ENCODE measurements at places on chromosomes 13 and 19.

DNA sequence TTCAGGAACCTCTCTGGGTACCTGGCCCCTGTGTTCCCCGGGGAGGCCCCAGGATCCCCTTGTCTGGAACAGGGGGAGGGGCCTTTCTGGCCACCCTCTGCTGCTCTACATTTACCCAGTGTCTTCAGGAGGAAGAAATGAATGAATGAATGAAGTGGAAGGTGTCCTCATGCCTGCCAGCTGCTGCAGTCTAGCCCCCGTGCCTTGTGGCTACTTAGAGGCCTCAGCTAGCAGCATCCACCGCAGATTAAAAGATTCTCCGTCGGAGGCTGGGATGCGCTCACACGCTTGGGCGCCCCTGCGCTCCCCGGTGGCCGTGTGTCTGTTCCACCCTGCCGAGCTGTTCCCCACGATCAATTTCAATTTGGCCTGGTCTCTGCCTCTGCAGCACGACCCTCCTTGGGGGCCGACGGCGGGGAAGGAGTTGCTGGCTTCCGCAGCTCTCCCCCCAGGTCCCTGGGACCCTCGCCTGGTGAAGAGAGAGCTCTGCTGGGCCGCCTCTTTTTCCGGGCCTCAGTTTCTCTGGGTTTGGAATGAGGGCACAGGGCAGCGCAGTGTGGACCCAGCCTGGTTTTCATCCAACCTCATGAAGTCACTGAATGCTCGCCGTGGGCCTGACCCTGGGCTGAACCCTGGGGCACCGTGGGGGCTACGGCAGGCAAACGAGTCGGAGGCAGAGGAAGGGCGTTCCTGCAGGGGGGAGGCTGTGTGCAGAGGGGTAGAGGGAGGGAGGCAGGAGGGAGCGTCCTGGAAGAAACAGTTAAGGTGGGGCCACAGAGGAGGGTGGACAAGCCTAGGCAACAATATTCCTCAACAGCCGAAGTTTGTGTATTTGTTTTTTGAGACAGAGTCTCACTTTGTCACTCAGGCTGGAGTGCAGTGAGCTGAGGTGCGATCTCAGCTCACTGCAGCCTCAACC is 28.3 kb downstream of the EFNA2 start:
- no peak for DNase-seq

DNA sequence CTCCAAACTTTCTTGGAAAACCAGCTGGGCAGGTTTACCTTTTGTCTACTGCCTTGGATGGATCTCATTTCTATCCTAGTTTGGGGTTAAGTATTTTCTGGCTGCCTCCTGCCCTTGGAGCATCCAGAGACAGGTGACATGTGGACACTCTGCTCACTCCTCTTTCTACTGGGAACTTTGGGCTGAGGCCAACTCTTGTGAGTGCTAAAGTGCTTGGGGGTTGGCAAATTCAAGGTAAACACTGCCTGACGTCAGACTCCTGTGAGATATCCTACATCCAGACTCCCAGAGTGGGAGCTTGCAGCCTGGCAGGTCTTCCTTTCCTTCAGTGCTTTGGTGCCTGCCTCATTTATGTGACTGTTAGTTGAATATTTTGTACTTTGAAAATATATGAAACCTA is 388.1 kb downstream of the KCNRG start:
- DNase-seq: no peak

DNA sequence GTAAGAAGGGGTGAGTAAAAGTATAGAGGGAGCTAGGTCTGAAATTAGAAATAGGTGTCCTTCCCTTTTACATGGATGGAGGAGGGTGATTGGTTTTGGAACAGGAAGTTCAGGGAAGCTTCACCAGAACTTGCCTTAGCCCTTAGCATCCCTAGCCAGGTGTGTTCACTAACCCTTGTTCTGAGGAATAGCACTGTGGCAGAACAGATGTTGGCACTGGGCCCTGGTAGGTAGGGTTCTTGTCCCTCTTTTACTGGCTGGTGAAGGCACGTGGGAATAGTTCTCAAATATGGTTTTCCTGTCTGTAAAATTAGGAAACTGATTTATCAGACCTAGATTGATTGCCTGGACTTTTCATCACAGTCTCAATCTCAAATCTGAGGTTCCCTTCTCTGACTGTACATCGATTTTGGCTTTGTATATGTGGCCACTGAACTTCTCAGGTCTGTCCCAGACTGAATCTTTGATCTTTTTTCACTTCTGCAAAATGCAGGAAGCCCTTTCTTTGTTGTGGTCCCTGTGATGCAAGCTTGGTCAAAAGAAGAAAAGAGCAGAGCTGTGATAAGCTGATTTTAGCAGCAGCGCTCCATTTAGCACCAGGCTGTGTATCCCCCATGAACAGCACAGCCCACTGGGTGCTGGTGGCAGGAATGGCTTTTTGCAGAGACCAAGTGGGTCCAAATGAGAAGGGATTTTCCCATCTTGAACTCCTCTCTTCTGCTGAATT is 86.2 kb upstream of the HTR2A start:
- DNase-seq: no peak

- DNase-seq: no peak
Observed at GRCh38 chr13:32811297-32811800, 204.9 kb upstream of the KL start.

GRCh38 chr13:59658738-59659330 is 504.9 kb downstream of the DIAPH3 start:
- no peak for DNase-seq

DNA sequence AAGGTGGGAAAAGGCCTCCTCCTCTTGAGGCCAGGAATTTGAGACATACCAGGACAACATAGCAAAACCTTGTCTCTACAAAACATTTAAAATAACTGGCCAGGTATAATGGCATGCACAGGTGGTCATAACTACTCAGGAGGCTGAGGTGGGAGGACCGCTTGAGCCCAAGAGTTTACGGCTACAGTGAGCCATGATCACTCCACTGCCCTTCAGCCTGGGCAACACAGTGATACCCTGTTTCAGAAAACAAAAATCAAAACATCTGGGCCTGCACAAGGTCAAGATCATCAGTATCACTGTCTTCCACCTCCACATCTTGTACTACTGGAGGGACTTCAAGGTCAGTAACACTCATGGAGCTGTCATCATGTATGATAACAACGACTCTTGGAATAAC is 742.7 kb upstream of the GPC6 start:
- no peak for DNase-seq

DNA sequence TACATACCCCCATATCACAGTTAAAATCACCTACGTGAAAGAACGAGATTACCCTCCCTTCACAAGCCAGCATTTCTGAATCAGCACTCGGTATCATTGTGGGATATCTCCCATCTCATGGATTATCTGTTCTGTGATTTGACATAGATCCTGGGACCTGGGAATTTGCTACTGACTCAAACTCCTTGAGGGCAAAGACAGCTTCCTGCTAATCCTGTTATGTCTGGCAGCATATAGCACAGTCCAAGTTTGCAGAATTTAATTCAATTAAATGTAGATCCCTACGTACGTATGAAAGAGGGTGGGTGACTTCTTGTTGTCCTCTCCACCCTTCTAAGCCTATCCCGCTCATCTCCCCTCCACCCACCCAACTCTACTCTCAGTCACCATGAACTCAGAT is 476.5 kb downstream of the KLF5 start:
- DNase-seq: no peak

DNA sequence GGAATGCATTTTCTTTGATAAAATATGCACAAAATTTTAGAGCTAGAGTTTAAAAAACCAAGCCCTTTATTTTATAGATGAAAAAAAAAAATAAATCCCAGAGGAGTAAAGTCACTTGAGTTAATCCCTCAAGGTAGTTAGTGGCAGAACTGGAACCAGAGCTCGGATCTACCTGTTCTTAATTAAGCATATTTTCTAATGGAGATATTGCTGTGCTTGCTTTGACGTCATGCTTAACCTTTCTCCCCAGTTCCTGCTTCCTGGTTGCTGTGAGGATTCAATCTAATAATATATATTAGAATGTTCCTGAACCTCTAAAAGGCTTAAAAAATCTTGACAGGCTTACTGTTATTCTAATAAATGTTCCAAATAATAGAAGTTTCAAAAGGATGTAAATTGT is 300.6 kb upstream of the KLF12 start:
- DNase-seq: no peak

DNA sequence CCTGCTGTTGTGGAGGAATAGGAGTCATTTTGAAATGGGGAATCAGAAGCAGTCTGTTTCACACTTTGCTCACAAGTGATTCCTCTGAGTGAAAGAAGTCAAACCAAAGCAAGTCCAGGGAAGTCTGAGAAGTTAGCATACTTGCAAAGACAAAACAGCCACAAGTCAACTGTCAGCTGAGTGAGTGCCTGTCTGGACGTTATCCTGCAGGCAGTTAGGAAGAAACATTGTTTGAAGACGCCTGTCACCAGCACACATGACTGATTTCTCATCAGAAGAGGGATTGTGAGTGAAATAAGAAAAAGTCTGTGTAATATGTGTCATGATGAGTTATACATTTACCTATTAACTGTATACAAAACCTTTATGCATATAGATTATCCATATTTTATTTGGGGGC is 153.5 kb downstream of the KCNRG start:
- no peak for DNase-seq

- DNase-seq: no peak
Observed at GRCh38 chr13:102724923-102725322, 30.1 kb upstream of the METTL21C start.

- DNase-seq: no peak
Observed at GRCh38 chr13:90068658-90069057, 1278.8 kb upstream of the MIR17HG start.

- peak; percentile 35 for DNase-seq
Observed at GRCh38 chr19:40974633-40975037, 16.4 kb upstream of the CYP2B6 start.

- no peak for DNase-seq
Observed at GRCh38 chr13:50484472-50485113, 358.9 kb downstream of the DLEU7 start.

DNA sequence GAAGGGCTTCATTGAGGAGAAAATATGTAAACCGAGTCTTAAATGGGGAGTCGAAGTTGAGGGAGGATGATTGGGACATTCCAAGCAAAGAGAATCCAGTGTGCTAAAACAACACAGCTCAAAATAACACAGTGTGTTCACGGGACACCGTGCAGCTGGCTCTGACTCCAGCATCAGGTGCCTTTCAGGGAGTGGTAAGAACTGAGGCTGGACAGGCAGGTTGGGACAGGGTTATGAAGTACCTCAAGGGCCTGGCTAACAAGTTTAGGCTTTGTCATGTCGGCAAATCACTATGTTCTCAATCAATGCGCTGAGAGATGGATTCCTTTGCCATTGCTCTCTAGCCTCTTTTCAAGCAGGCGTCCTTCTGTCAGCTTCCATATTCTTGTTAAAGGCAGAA is 27.5 kb upstream of the WDFY2 start:
- DNase-seq: no peak

- no peak for DNase-seq
Observed at GRCh38 chr13:69280399-69280798, 827.2 kb upstream of the ATXN8OS start.

GRCh38 chr13:110758195-110758805 is 44.8 kb downstream of the ING1 start:
- no peak for DNase-seq

GRCh38 chr13:44395976-44396694 is 22.5 kb downstream of the SERP2 start:
- no peak for DNase-seq

DNA sequence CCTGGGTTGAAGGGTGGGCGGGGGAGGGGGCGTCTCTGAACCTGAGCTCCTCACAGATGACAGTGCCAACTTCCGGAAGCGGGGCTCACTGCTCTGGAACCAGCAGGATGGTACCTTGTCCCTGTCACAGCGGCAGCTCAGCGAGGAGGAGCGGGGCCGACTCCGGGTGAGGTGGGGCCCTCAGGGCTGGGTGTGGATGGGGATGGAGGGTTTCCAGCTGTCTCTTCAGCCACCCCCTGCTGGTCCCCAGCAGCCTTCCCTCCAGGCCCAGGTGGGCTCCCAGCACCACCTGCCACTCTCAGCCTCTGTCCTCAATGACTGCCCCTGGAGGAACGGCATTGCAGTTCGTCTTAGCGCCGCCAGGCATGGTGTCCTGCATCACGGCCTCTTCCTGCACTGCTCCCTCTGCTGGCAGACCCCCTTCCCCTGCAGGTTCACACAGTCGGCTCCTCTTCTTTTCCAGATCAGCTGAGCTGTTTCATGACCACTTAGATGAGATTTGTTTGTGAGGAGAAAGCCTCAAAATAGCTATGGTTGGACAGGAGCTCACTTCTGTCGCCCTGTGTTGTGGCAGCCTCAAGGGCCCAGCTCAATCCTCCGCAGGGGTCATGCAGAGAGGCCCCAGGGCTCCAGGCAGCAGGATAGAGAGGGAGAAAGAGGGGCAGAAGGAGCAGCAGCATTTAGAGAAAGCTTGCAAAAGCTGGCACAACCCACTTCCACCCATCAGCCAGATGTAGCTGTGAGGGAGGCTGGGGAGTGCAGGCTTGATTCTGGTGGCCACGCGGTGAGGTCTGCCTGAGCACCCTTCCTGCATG is 2.5 kb upstream of the GARIN5A start:
- no peak for DNase-seq

DNA sequence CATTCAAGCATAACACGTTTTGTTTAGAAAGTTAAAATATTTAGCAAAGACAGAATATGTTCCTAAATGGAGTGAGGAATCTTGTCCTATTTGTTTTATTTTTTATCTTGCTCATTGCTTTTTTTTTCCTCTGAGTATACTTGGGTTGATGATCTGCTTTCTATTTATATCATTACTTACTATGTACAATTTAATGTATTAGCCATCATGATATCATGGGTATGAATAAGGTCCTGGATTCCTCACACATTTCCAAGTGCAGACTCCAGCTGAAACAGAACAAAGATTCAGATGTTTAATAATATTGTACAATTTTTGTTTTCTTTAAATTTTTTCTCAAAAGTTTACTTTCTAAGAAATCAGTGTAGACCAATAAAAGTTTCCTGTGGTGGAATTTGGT is 388.2 kb downstream of the GPC6 start:
- no peak for DNase-seq

- DNase-seq: no peak
Observed at GRCh38 chr13:100508996-100509395, 79.6 kb downstream of the GGACT start.

GRCh38 chr19:46745521-46746280 is at the start of gene FKRP:
Gene FKRP, plus strand, starts transcription at chr19:46746057. Its CDS starts 9,394 bp downstream, at chr19:46755451.
- DNase-seq: no peak

- DNase-seq: no peak
Observed at GRCh38 chr19:10104665-10105508, 1.3 kb upstream of the PPAN start.

- DNase-seq: no peak
Observed at GRCh38 chr19:4443188-4443587, 14.4 kb downstream of the UBXN6 start.

GRCh38 chr13:87078947-87079795 is 592.0 kb upstream of the SLITRK5 start:
- DNase-seq: no peak

GRCh38 chr13:32838945-32839344 is 177.3 kb upstream of the KL start:
- DNase-seq: no peak

GRCh38 chr13:108929532-108930206 is 300.3 kb downstream of the MYO16 start:
- DNase-seq: no peak

GRCh38 chr19:33460221-33460908 is 61.2 kb downstream of the PEPD start:
- DNase-seq: no peak

Measured in HS-5 (cell line).